ENCODE measurements at places on chromosomes 3 and 15. TPM values are rescaled to one million over a fixed set of nuclear protein-coding genes. Genes with fewer than 3 reads are reported as not detected.

- DNase-seq = no peak
Measured at GRCh38 chr15:76376816-76377215, 40.2 kb downstream of the ISL2 start.

CNTN6 gene
- polyA plus RNA-seq = 9.5 TPM

AMT gene
- 29.9 TPM for polyA plus RNA-seq

MKRN2OS gene
- 0.75 TPM for polyA plus RNA-seq
